Mesenchymal stem cell (in vitro differentiated cells and primary cell): ENCODE measurements at places on chromosomes 16 and 17.

DNA sequence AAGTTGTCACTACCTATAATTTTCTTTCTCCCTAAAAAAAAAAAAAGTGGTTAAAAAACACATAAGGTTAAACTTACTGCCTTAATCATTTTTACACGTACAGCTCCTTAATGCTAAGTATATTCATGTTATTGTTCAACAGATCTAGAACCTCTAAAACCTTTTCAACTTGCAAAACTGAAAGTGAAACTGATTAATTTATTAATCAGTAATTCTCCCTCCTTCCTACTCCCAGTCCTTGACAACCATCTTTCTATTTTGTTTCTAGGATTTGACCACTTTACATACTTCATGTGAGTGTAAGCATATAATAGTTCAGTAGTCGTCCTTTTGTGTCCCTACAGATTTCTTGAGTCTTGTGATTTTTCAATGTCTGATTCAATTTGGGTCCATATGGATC is 251.4 kb upstream of the KIF2B start:
- H3K4me1 ChIP-seq = no peaks in the 10 kb centered on the region
- DNase-seq = peak; percentile 35
- no peaks in the 10 kb centered on the region for H3K27me3 ChIP-seq
- peak overlapping the region; percentile 38 for H3K4me3 ChIP-seq
- no peaks in the 10 kb centered on the region for H3K36me3 ChIP-seq

DNA sequence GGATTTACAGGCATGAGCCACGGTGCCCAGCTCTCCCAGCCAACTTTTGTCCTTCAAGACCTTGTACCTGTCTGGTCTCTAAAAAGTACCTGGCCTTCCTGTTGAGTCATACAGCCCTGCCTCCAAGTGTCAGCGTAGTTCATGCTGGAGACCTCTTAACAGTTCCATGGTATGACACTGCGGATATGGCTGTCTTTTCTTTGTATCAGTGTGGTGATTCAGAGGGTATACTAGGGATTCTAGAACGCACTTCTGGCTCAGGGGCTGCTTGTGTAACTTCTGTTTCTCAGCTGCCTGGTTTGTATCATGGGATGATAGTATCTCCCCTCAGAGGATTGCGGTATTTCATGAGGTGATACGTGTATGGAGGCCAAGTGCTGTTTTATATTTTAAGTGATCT is 2.0 kb upstream of the TMEM11 start:
- H3K4me3 ChIP-seq = no peak overlapping the region
- peaks cover 13% of the 10 kb centered on the region for H3K4me1 ChIP-seq
- DNase-seq = peak; percentile 34
- H3K36me3 ChIP-seq = peaks cover 12% of the 10 kb centered on the region
- H3K27me3 ChIP-seq = no peaks in the 10 kb centered on the region

DNA sequence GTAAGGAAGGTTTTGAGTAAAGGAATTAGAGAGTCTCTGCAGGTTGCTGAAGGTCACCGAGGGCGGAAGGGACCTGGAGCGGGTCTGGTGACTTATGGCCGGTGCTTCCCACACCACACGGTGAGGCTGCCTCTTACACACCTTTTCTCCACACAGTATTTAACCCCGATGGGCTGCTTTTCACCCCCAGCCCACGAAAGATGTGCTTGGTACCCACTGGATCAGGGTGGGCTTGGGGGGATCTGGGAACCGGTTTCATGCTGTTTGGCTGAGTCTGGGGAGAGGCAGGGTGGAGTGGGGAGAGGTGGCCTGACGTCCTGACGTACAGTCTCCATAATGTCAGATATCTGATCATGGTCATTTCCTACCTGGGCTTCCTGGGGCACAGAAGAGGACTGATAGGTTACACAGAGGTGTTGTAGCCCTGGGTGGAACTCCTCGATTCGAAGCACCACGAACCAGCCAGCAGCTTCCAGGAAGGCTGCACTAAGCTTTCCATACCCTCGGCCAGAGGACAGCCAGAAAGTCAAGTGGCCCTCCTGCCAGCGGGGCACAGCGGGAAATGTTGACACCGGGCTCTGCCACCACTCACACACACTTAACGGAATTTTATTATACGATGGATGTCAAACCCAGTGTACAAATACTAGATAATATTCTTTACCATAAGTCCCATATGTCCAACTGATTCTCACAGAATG is 34.0 kb downstream of the OR1D5 start:
- no peaks in the 10 kb centered on the region for H3K4me1 ChIP-seq
- no peaks in the 10 kb centered on the region for H3K36me3 ChIP-seq
- DNase-seq = no peak
- H3K27ac ChIP-seq = no peak overlapping the region
- H3K27me3 ChIP-seq = no peaks in the 10 kb centered on the region

DNA sequence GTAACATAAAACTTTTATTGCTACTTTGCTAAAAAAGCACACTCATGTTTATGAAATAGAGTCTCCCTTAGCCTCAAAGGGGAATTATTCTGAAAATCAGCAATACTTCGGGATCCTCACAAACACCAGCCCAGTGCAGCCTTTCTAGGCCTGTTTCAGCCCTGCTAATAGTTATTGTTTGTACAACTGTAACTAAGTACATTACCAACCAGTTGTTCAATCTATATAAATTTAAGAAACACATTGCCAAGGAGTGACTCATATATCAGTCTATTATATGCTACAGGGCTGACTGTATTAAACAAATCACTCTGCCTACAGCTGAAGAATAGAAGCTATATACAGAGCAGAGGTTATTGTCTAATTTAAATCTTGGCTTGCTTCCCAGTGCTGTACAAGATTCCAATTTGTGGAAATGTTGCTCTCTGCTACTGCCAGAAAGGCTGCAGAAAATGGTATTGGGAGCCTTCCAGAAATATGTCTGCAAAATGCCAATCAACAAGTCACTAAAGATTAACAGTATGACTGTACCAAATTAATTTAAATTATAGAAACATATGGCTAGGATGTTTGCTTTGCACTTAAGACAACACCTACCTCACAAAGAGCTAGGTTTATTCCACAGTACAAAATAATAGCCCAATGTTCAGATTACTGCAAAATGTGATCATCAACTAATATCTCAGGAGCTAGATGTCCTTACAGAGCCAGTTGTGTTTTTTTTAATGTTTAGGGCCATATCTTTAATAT is 49.7 kb downstream of the TOX3 start:
- no peaks in the 10 kb centered on the region for H3K27me3 ChIP-seq
- no peak overlapping the region for H3K4me3 ChIP-seq

DNA sequence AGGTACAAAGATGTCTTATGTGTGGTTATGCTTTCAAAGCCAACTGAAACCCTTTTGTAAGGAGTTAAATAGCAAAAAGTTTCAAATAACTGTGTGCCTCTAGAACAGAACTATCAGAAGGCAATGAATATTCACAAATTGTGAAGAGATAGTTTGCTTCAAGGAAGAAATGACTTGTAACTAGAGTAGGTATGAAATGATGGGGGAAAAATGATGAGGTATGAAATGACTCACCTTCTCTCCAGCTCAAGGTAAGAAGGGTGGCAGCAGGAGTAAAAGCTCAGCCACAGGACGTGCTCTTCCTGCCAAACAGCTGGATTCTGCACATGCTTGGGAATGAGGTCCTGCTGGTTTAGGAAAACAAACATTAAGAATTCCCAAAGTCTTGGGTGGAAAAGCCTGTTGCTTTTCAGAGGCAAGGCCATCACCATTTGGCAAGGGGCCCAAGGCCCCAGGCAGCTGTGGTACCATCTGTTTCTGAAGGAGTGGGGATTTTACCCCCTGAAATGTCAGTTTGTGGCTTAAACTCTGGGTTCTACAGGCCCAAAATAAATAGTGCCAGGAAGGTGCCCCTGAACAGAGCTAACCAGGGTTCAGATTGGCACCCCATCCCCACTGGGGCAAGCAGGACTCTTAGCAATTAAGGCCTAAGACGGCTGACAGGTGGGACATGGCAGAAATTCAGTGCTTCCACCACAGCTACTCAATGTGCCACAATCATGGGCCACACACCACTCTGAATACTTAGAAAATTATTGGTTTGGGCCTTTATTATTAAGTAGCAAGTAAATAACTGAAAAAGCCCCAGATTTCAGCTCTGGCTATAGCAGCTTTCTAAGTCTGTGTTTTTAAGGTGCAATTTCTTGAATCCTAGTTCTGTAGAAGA is 13.3 kb downstream of the HERPUD1 start:
- H3K27ac ChIP-seq = peak overlapping the region; percentile 77
- peaks cover 13% of the 10 kb centered on the region for H3K4me1 ChIP-seq
- peak; percentile 27 for DNase-seq

GRCh38 chr17:70074956-70075355 is at the start of gene KCNJ16:
TSS of gene KCNJ16 (plus strand) at chr17:70075225. CDS start at chr17:70132088, 56,863 bp downstream.
- no peaks in the 10 kb centered on the region for H3K36me3 ChIP-seq
- H3K27me3 ChIP-seq = no peaks in the 10 kb centered on the region
- H3K4me1 ChIP-seq = peaks cover 2% of the 10 kb centered on the region
- peak within 1 kb of the TSS; percentile 96 for H3K27ac ChIP-seq
- DNase-seq = no peak

- H3K27ac ChIP-seq = no peak overlapping the region
- H3K36me3 ChIP-seq = no peaks in the 10 kb centered on the region
- H3K27me3 ChIP-seq = no peaks in the 10 kb centered on the region
- no peak overlapping the region for H3K4me3 ChIP-seq
- no peak for DNase-seq
Observed at GRCh38 chr16:64541621-64542020, 580.2 kb downstream of the CDH11 start.

- H3K27me3 ChIP-seq = peaks cover 19% of the 10 kb centered on the region
- DNase-seq = no peak
- no peak overlapping the region for H3K27ac ChIP-seq
- peaks cover 6% of the 10 kb centered on the region for H3K4me1 ChIP-seq
Observed at GRCh38 chr17:72350073-72350472, 229.3 kb downstream of the SOX9 start.

- H3K4me1 ChIP-seq = peaks cover 5% of the 10 kb centered on the region
- no peak for DNase-seq
- no peaks in the 10 kb centered on the region for H3K27me3 ChIP-seq
- no peaks in the 10 kb centered on the region for H3K36me3 ChIP-seq
- H3K4me3 ChIP-seq = no peak overlapping the region
Observed at GRCh38 chr16:13314633-13315032, 413.2 kb downstream of the SHISA9 start.

DNA sequence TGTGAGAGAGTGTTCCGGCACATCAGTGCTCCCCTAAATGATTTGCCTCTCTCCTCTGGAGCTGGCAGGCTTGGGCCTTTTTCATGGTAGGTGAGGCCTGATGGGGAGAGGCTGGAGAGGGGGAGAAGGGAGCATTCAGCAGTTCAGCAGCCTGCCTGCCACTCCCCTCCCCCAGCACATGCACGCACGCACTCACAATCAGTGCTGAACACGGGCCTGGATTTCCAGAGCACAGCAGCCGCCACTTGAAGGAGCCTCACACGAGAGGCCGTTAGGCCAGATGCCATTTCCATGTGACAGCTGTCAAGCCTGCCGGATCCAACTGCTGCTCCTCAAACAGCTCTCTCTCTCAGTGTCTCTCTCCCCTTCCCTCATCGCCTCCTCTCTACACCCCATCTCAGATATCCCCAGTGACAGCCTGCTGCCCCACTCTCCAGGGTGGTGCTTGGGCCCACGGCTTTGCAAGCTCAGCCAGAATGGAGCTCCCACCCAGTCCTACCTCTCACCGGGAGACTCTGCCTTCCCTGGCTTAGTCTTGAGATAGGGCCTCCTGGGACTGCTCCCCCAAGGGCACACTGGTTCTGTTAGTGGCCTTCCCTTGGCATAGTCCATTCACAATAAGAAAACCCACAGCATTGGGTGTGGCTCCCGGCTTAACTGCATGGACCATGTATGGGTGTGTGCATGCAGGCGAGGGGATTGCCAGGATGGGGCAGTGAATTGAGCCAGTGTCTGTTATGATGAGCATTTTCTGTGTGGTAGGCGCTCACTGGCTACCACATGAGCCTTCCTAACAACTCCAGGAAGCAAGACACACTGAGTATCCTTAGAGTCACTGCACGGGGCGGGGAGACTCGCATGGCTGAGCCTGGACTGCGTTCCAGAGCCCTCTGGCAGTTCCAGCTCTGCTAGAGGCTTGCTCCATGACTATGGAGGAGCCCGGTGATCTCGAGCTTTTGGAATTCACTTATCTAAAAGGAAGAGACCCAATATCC is 226.2 kb downstream of the CCDC182 start:
- peaks cover 1% of the 10 kb centered on the region for H3K36me3 ChIP-seq
- peaks cover 4% of the 10 kb centered on the region for H3K27me3 ChIP-seq
- no peak overlapping the region for H3K4me3 ChIP-seq
- peak overlapping the region; percentile 65 for H3K27ac ChIP-seq
- peaks cover 19% of the 10 kb centered on the region for H3K4me1 ChIP-seq
- peak; percentile 84 for DNase-seq

- H3K36me3 ChIP-seq = peaks cover 14% of the 10 kb centered on the region
- H3K4me3 ChIP-seq = no peak overlapping the region
- DNase-seq = no peak
- H3K27ac ChIP-seq = no peak overlapping the region
- peaks cover 26% of the 10 kb centered on the region for H3K4me1 ChIP-seq
Observed at GRCh38 chr17:75765981-75766380, 989 bp upstream of the GALK1 start.

- H3K4me3 ChIP-seq = peak overlapping the region; percentile 43
- H3K4me1 ChIP-seq = peaks cover 37% of the 10 kb centered on the region
- H3K27ac ChIP-seq = peak overlapping the region; percentile 99
- no peaks in the 10 kb centered on the region for H3K27me3 ChIP-seq
- peak; percentile 62 for DNase-seq
- H3K36me3 ChIP-seq = peaks cover 14% of the 10 kb centered on the region
Observed at GRCh38 chr17:31561469-31562375, 170.2 kb downstream of the RAB11FIP4 start.

GRCh38 chr17:34311291-34311690 is 7.9 kb upstream of the CCL8 start:
- no peaks in the 10 kb centered on the region for H3K36me3 ChIP-seq
- no peaks in the 10 kb centered on the region for H3K4me1 ChIP-seq
- H3K4me3 ChIP-seq = no peak overlapping the region
- H3K27me3 ChIP-seq = no peaks in the 10 kb centered on the region

DNA sequence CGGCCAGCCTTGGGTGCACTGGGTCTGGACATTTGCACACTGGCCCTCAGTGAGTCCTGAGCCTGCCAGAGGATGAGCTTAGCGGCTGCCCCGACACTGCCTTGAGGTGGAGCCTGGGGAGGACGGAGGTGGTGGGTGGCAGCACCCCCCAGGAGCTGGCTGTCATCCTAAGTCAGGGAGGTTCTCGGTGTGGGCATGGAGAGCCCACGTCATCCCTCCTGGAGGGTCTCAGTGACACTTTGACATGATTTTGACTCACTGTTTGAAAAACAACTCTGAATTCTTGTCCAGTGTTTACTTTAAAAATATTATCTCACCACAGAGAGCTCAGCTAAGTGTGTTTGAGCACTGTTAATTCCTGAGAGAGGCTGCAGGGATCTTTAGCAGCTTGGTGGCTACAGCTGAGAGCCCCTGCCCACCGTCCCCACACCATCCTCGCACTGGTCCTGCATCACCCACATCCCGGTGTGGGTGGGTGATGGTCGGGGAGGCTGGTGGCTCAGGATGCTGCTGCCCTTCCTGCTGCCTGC is 63.1 kb downstream of the BANP start:
- H3K27ac ChIP-seq = peak overlapping the region; percentile 54
- peaks cover 27% of the 10 kb centered on the region for H3K4me1 ChIP-seq

- DNase-seq = peak; percentile 78
- H3K27ac ChIP-seq = peak overlapping the region; percentile 59
- no peaks in the 10 kb centered on the region for H3K27me3 ChIP-seq
- peaks cover 3% of the 10 kb centered on the region for H3K36me3 ChIP-seq
- peaks cover 17% of the 10 kb centered on the region for H3K4me1 ChIP-seq
Observed at GRCh38 chr17:76556765-76557367, 17.0 kb downstream of the PRCD start.
